H1 (cell line): ENCODE measurements at places on chromosomes 11 and 22. TPM values are rescaled to one million over a fixed set of nuclear protein-coding genes. Genes with fewer than 3 reads are reported as not detected.

Gene OR8H2
- polyA plus RNA-seq, result not detected in 2 replicates

Gene ADM2
- 3.3 and 6.8 TPM in 2 replicates for polyA plus RNA-seq

Gene C11orf91
- not detected in 2 replicates for polyA plus RNA-seq

Gene CHRM1
- polyA plus RNA-seq, result 0.05 and 0.08 TPM in 2 replicates

Gene CASP4
- 0.05 and 0.09 TPM in 2 replicates for polyA plus RNA-seq

DNA sequence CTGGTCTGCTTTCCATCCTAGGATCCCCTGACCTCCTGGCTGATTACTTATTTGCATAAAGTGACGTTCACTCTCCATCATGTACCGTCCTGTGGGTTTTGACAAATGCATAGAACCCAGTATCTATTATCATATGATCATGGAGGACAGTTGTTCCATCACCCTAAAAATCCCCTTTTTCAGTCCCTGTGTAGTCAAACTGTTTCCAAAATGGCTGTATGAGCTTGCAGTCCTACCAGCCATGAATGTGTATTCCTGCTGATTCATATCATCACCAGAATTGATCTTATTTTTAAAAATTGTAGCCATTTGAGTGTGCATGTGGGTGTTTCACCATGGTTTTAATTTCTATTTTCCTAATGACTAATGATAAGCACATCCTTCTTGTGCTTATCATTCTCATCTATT lies 108.8 kb downstream of the MPPED1 start:
- DNase-seq, result no peak

- DNase-seq, result no peak
Measured at GRCh38 chr11:1762537-1763302, 1.0 kb downstream of the CTSD start.

DNA sequence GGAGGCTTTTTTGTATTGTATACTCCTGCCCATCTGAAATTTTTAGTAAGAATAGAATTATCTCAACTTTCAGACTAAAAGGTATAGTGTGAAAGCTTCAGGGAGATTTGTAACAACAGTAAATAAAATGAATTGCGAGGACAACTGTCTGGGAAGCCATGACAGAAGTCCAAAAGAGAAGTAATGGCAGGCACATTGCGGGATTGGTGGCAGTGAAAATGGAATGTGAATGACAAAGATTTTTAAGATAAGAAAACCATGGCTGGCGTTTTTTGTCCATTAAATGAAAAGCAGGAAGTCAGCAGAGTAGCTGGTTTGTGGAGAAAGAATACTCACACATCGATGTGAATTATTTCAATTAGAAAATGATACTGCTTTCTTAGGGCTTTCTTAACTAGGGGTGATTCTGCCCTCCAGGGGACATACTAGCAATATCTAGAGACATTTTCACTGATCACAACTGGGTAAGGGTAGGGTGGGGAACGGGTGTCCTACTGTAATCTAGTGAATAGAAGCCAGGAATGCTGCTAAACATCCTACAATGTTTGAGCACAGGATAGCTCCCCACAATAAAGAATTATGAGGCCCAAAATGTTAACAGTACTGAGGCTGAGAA lies 1.6 kb downstream of the NPAT start:
- DNase-seq, result no peak

GRCh38 chr11:104005234-104005855 lies 31.1 kb upstream of the DDI1 start:
- no peak for DNase-seq

DNA sequence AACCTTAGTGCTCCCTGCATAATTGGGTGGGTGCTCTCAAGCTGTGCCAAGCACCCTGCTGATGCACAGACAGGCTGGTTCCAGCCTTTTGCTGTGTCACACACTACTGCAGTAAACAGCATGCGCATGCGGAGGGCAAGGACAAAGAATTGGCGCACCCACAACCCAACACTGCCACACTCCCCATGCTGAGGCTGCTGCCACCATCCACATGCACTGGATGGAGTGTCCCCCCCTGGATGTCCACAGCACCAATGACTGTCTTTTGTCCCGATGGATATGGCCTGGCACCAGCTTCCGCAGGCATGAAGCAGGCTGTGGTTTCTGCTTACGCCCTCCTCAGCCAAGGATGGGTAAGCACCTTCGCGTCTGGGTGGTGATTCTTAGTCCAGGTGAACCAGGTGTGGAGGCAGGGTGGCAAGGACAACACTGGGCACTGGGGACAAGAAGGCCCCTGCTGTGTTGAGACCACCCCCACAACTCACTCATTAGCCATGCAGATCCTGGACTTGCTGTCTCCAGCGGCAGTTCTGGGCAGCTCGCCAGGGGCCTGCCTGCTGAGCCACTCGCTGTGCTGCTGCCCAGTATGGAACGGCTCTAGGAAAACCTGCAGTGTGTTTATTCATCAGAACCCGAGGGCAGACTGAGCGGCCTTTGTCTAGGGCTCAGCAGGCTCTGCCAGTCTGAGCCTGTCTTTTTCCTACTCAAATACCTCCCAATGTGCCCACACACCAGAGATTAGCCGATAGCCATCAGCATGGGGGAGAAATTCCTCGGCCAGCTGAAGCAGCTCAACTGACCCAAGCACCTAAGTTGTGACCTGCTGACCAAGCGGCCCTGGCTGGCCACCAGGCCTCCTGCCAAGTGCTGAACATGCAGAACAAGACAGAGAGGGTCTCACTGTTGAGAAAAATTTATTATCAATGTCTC lies 8.2 kb upstream of the NAP1L4 start:
- DNase-seq, result no peak

GRCh38 chr22:30444632-30445437 lies 19.3 kb downstream of the MTFP1 start:
- peak; percentile 59 for DNase-seq

DNA sequence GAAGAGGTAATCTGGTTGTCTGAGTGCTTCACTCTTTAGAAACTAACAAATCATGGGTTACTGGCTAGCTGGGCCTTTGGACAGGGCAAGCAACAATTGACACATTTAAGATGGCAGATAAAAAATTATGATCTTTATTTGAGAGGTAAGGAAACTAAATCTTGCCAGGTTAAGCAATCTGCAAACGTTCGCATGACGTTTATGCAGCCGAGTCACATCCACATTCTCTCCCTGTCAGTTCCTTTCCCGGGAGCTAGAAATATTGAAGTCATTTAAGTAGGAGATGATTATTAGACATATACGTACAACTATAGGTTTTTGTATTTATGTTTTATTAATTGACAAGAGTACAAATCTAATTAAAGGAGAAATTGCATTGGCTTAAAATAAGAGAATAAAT lies 57.4 kb upstream of the RCN1 start:
- DNase-seq, result no peak
